ENCODE measurements at places on chromosomes 11 and 22. TPM values are rescaled to one million over a fixed set of nuclear protein-coding genes. Genes with fewer than 3 reads are reported as not detected.
A peak's percentile ranks its signal among the peaks of the same experiment; 100 is the strongest.

GRCh38 chr11:118227865-118228785 lies 3.3 kb upstream of the JAML start:
- no peak for DNase-seq

The RCOR2 gene
- not detected for total RNA-seq

DNA sequence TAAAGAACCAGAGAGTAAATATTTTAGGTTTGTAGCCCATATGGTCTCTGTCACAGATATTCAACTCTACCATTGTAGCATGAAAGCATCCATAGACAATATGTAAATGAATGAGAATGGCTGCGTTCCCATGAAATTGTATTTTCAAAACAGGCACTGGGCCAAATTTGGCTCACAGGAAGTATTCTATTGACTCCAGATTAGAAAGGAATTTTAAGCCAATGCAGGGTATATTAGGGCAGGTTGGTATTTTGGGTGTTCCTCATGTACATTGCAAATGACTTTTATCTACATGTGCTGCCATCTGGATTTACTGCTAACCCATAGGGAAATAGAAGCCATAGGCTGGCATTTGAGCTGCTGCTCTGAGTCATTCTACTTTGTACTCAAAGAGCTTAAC lies 35.1 kb upstream of the PDGFD start:
- DNase-seq = no peak

GRCh38 chr11:117827521-117828511 lies 3.3 kb upstream of the FXYD2 start:
- DNase-seq = peak; percentile 55

DNA sequence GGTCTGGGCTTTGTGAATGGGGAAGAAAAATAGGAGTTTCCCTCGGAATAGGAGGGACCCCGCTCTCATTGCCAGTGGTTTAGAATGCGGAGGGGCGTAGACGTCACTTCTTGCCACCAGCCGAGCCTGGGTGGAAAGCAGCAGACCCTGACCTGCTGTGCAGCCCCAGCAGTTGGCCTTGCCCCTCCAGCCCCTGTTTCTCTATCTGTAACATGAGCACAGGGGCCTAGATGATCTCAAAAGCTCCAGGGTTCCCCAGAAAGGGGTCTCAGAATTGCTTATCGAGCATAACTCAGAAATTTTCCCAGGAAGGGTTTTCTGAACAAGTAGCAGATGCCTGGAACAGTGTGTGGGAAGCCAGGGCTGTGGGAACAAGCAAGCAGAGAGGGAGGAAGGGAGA lies 43.9 kb downstream of the C11orf91 start:
- DNase-seq = no peak

The OR6T1 gene
- total RNA-seq = not detected

The MRGPRX3 gene
- total RNA-seq = not detected

GRCh38 chr11:129766898-129767604 lies 48.6 kb upstream of the TMEM45B start:
- peak; percentile 60 for DNase-seq

The CDC42BPG gene
- total RNA-seq = 10.3 TPM

The JAML gene
- total RNA-seq = 21.4 TPM

DNA sequence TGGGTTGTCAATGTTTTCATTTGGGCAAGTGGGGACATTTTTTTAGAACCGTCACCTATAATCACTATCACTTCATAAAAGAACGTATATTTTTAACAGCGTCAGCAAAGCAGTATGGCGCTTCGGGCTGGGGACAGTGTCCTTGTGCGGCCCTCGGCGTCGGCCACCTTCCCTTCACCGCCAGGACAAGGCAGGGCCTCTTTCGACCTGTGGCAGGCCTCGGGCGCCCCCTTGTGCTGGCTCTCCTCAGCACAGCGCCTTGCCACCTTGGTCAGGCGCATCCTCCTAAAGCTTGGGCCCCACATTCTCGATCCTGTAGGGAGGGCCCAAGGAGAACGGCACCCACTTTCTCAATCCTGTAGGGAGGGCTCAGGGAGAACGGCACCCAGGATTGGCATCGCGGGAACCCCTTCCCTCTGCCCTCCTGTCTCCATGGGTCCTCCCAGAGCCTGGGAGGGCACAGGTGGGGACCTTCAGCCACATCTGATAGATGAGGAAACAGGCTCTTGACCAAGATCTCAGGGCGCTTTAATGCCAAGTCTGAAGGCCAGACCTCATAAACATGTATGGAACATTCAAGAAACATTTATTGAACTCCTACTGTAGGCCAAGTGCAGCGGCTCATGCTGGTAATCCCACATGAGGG lies 11.5 kb upstream of the FADD start:
- peak; percentile 91 for DNase-seq

DNA sequence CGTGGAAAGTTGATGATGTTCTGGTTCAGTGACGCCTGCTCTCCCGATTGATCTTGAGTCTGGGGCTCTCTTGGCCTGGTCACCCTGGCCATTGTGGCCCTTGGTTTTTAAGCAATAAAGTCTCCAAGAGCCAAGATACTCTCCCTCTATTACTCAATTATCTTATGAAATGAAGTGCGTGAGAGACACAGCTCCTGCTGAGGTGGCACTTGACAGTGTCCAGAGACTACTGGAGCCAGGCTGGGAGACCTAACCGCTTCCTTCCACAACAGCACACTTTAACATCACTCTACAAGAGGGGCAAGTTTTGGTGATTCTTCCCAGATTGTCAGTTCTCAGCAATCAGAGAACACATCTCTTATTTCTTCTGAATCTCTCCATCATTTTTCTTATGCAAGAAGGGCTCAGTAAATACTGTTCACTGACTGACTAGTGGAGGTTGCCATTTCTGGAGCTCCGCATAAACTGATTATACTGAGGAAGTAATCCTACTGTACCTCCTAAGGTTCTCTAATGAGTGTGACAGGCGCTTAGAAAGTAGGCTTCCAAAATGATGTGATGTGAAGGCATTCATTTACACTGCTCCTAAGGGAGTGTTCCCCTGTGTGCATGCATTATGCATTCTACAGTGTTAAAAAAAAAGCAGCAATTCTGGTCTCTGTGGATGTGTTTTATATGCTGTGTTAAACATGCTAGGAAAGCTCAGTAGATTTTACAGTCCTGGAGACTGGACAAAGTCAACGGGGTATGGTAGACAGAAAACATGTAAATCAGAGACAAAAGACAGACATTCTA lies 968.0 kb downstream of the OPCML start:
- DNase-seq = no peak

The OTOG gene
- total RNA-seq = not detected

The MLC1 gene
- not detected for total RNA-seq

The IGF2 gene
- 40.0 TPM for total RNA-seq

DNA sequence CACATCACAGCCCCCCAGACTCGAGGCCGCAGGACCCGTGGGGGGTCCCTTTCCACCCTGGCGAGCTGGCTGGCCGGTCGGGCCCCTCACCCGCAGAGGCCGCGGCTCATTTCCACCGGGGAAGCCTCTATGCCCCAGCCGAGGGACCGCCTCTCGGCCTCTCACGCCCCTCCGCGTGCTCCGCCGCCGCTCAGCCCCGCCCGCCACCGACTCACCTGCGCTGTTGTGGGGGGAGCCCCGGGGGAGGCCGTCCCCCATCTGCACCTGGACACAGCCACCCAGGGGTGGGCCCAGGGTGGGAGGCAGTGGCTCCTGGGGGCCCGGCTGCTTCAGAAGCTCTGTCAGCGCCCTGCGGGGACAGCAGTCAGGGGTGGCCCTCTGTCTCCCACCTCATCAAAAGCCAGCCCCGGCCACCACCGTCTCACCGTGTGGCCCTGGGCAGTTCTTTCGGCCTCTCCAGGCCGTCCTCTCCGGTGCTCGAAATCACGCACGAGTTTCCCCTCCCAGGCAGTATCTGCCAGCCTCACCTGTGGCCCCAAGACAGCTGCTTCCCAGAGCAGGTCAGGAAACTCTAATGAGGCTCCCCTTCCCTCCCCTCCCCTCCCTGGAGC lies 3.8 kb downstream of the SHISA8 start:
- DNase-seq = no peak

The LINC01488 gene
- not detected for total RNA-seq

DNA sequence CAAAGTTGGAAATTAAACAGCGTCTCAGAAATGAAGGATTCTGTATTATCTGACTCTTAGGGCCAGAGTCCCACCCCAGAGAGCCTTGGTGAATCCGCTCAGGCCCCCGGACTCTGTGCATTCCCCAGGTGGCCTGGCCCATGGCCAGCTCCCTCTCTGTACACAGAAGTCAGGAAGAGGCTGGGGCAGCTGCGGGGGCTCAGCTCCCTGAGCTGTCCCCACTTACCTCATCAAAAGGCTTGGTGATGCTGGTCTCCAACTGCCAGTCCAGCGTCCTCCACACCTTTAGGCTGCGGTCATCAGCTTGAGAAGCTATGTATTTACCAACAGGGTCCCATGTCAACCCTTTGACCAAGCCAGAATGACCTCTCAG lies 35.0 kb downstream of the HIRA start:
- no peak for DNase-seq
